DMS 273 treated with DMSO at 0.1 percent for 48 hours (cell line): ENCODE measurements at places on chromosomes 6 and 20.

DNA sequence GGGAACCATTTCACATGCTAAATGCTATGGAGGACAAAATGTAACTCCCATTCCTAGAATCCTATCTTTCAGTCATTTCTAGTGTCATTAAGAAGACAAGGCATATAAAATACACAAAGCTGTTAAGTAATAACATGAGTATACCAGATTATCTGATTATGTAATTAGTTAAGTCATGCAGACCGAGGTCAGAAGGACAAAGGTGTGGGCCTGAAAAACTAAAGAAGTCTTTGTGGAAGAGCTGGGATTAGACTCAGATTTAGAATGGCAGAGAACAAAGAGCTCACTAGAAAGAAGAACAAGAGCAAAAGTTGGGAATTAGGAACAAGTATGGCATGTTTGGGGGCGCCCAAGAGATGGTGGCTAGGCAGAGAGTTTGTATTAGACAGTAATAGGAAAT lies 37.0 kb downstream of the EFHC1 start:
- no peak for DNase-seq

GRCh38 chr6:53344969-53345368 lies 3.8 kb downstream of the ELOVL5 start:
- no peak for DNase-seq

DNA sequence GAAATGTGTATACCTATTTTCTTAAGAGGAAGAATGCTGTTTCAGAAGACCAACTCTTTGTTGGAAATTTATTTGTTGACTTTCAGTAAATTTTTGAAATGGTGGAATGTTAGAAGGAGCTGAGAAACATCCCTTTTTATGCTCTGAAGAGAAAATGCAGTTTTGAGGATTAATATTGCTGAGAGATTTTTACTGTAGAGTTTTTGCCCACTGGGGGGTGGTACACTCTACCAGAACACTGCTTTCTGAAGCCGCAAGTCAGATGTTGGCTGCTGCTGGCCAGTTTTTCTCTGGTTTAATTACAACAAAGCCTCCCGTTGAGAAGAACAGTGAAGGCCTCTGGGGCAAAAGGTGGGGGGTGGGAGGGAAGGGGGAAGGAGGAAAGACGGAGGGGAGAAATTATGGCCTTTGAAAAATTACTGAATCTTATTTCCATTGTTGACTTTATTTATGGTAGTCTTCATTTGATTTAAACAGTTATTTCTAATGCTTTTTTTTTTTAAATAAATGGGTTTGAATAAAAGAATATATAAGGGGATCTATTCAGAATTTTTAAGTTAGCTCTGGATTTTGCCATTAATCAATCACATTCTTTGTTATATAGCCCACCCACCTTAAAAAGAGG lies 3.0 kb downstream of the FLRT3 start:
- peak; percentile 15 for DNase-seq

GRCh38 chr6:19470333-19470732 lies 366.8 kb upstream of the ID4 start:
- no peak for DNase-seq

DNA sequence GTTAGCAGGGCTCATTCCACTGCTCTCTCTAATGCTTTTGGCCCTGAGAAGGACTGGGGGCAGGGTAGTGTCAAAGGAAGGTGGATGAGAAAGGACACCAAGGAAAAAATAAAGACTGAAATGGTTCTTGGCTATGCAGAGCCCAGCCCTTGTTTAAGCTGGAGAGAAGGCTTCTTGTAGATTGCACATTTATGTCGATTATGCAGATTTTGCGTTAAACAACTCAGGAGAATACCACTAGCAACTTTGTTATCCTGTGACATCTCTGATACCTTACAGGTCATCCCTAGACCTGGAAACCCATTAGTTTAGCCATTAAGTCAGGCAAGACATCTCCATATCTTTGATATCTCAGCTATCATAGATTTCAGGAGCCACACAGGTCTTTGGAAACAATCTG lies 11.1 kb upstream of the IL17F start:
- no peak for DNase-seq

GRCh38 chr20:57223648-57224489 lies 42.6 kb downstream of the BMP7 start:
- DNase-seq, result no peak

DNA sequence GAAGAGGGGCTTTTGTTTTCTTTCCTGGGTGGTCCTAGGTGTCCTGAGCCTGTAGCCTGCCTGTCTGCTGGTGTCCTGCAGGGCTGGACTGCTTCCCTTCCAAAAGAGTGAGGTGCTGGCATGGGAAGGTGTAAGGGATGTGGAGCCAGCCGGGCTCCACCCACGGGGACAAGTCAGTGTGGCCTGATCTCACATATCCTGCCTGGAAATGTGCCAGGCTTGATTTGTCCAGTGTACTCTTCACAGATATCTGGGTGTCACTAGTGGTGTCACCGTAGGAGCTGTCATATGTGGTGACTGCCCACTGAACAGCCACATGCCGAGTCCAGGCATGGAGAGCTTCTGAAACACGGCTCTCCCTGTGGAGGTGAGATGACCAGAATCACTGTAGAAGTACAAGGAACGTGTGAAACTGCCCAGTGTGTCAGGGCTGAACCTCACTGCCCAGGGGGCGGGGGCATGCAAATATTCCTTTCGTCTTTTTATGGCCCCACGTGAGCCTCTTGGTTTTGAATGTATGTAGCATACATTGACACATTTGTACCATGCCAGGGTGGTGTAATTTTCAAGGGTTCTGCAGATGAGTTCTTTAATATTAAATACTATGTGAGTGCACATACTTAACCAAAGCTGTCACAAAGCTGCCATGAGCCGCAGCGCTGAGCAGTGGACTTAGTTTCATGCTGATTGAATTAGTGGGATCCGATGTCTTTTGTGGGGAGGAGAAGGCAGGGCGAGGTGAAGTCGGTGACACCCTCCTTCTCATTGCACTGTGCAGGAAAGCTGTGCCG lies 55.8 kb downstream of the CDH4 start:
- no peak for DNase-seq

- no peak for DNase-seq
Observed at GRCh38 chr6:33841070-33841469, 37.3 kb upstream of the MLN start.

DNA sequence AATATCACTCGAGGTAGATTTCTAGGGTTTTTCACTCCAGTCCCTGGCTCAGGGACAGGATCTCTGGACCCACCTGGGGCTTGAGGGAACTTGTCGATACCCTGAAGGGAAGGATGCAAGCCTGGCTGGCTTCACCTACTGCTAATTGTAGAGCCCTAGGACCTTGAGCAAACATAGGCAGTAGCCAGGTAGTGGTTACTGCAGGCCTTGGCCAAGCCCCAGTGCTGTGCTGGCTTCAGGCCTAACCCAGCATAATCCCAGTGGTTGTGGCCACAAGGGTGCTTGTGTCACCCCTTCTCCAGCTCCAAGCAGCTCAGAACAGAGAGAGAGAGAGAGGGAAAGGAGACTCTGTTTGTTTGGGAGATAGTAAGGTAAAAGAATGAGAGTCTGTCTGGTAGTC lies 5.8 kb upstream of the MCM9 start:
- DNase-seq, result no peak

- no peak for DNase-seq
Observed at GRCh38 chr6:9405825-9406224, 970.5 kb upstream of the SLC35B3 start.

DNA sequence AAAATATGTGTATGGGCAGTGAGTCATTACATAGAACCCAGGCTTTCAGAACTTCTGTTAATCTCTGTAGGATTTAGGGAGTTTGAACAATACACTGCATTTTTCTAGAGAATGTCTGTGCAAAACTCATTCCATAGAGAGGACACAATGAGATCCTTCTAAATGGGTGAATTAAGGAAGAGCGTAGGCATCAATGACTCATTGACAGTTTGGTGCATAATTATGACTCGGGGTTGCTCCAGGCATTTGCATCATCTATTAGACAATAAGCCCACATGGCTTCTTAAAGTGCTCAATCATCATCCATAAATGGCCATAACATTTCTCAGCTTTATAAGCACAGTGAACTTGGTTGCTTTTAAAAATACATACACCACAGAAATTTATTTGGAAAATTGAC lies 625.5 kb downstream of the CDH26 start:
- no peak for DNase-seq

- DNase-seq, result no peak
Observed at GRCh38 chr6:14061643-14062042, 55.9 kb upstream of the CD83 start.

DNA sequence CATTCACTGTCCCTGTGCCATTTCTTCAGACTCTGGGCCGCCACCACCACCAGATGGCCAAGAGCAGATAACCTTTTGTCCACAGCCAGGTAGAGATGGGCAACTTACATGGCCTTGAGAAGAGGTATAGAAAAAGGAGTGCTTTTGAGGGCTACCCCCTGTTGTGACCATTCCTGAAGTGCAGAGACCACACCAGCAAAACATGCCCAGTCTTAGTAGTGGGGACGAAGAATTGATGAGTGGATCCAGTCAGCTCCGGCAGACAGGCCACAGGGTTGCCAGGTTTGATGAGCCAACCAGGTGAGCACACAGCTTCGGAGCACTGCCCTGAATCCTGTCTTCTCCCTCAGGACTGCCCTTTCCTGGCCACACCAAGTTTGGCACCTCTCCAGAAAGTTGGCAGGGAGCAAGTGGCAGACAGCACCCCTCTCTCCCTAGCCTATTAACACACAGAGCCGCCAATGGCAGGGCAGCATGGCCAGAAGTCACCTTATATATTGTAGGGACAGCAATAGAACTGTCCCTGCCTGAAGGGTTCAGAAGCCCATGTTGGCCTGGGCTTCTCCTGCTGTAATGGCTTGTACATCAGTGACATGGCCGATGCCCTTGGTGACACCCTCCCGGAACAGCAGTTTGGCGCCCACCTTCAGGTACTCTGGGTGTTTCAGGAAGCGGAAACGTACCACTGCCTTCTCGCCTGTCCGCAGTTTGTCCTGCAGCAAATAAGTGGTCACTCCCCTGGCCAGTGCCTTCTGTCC lies 7.8 kb downstream of the GTPBP2 start:
- no peak for DNase-seq

DNA sequence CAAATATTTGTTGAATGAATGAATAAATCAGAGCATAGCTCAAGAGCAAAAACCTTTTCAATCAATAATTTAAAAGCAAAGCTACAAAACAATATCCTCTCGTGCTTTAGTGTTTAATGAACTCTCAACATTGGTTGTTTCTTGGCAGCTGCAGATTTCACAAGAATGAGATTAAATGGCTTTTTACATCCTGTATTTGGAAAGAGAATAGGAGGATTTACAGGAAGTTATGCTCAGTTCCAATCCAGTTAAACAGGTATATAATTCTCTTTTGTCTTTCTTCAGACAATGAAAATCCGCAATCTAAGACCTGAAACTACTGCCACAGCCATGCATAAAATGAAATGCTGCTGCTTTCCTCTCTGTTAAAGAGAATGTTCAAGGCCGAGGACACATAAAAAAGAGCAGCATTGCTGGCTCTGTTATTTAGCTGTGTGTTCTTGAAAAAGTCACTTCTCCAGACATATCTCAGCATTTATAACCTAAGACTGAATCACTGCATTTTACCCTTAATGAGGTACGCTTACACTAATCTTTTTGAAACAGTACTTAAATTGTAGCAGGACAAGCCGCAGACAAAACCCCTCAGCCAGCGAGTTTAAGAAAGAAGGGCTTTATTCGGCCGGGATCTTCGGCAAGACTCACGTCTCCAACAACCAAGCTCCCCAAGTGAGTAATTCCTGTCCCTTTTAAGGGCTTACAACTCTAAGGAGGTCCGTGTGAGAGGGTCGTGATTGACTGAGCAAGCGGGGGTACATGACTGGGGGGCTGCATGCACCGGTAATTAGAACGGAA lies 3.6 kb downstream of the C6orf52 start:
- DNase-seq, result no peak

DNA sequence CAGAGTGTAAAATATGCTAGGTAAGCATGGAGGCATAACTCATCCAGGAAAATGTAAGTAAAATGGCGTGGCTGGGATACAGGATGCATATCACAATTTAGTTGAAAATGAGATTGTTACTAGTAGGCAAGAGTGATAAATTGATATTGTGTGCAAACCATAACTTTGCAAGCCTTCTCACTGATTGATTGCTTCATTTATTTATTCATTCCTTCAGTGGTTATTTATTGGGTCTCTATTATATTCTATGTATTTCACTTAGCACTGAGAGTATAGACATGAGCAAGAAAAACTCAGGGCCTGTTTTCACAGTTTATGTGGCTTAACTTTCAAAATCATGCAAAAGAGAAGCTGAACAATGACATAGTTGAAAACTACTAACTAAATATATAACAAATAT lies 241.0 kb upstream of the EYS start:
- DNase-seq, result no peak

- DNase-seq, result no peak
Observed at GRCh38 chr20:58762120-58762519, 69.5 kb downstream of the NPEPL1 start.

DNA sequence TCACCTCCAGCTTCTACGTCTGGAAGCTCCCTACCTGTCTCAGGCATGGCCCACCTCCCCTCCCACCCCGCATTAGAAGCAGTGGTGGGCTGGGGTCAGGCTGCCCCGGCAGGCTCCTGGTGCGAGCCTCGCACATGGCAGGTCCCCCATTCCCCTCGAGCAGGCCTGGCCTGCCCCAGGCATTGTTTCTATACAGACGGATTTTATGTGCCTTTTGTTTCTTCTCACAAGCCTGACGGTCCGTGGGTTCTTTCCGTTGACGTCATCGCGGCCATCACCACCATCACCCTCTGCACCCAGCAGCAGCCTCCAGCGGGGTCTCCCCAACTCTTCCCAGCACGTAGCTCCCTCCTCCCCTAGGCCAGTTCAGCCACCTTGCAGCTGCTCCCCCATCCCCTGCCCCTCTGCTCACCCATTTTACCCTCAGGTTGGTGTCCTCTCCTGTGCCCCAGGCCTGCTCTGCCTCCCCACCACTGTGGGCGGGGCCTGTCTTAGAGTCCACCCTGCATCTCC lies 4.6 kb downstream of the CST7 start:
- no peak for DNase-seq

GRCh38 chr6:105835373-105835772 lies 250.8 kb upstream of the PRDM1 start:
- DNase-seq, result peak; percentile 31

GRCh38 chr20:51413857-51414256 lies 128.7 kb downstream of the NFATC2 start:
- no peak for DNase-seq

- DNase-seq, result no peak
Observed at GRCh38 chr6:37280162-37280887, 22.4 kb upstream of the TMEM217 start.

GRCh38 chr20:10674684-10675449 lies 1.1 kb upstream of the JAG1 start:
- no peak for DNase-seq

DNA sequence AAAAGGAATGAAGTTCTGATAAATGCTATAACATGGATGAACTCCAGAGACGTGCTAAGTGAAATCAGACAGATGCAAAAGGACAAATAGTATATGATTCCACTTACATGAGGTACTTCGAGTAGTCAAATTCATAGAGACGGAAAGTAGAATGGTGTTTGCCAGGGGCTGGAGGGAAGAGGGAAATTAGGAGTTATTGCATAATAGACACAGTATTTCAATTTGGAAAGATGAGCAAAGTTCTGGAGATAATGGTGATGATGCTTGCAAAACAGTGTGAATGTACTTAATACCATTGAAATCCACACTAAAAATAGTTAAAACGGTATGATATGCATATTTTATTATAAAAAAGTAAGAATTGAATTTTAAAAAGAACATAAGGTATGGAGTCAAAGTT lies 84.9 kb upstream of the STXBP5 start:
- DNase-seq, result no peak

- DNase-seq, result no peak
Observed at GRCh38 chr6:75275067-75275466, 9.5 kb downstream of the TMEM30A start.
